ENCODE measurements at places on chromosomes 16 and 17. TPM values are rescaled to one million over a fixed set of nuclear protein-coding genes. Genes with fewer than 3 reads are reported as not detected.
A peak's percentile ranks its signal among the peaks of the same experiment; 100 is the strongest.

DNA sequence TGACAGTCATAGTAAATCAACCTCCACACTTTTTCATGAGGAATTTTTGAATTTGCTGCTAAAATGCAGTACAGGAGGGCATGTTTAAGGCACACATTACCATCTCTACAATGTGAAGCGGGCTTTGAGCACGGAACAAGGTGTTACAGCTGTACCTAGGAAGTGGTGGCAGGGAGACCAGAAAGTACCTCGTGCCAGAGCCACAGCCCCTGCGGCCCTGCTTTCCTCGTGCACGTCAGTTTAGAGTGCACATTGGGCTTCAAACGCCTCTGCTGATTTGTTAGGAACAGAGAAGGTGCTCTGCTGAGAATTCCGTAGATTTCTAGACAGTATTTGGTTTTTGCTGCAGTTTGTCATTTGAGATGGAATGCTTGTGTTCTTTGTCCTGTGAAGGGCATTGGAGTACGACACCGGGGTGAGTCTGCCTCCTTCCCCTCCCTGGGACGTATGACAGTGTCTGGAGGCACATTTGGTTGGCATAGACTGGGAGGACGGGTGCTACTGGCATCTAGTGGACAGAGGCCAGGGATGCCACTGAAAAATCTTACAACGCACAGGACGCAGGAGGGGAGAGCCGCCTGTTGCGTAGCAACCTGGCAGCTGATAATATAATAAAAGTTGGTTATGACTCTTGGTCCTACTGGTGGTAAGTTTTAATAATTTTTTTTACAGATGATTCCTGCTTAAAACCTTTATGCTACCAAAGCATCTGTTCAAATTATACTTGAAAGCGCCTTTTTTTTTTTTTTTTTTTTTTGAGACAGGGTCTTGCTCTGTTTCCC, 9.1 kb downstream of the FOXK2 start:
- no peaks in the 10 kb centered on the region for H3K27me3 ChIP-seq
- DNase-seq = peak; percentile 62
- H3K36me3 ChIP-seq = no peaks in the 10 kb centered on the region

DNA sequence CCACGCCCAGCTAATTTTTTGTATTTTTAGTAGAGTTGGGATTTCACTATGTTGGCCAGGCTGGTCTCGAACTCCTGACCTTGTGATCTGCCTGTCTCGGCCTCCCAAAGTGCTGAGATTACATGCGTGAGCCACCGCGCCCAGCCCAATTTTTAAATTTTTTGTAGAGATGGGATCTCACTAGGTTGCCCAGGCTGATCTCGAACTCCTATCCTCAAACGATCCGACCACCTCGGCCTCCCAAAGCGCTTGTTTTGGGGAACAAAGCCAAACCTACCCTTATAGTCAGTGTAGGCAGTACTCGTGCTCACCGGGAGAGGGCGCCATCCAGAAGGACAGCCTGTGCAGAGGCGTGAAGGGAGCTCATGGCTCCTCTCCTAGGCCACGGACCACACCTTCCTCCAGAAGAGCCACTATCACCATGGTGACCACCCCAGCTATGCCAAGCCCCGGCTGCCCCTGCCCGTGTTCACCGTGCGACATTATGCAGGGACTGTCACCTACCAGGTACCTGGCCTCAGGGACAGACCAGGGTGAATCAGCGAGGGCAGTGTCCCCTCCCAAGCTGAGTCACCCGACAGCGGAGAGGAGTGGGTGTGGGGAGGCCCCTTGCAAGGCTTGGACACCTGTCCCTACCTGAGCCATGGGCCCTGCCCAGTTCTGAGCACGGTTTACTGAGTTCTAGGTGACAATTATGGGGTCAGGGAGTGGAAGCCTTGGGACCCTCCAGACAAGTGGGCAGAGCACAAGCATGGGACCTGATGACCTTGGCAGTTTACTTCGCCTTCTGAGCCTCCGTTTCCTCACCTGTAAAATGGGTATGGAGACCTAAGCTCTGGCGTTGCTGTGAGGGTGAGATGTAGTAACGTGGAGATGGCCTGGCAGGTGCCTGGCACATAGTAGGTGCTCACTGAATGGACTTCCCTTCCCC, 13.7 kb downstream of the MYO15B start:
- no peaks in the 10 kb centered on the region for H3K4me1 ChIP-seq
- DNase-seq = peak; percentile 33
- H3K27me3 ChIP-seq = no peaks in the 10 kb centered on the region
- H3K36me3 ChIP-seq = no peaks in the 10 kb centered on the region
- no peak overlapping the region for H3K27ac ChIP-seq

GRCh38 chr16:1102921-1103635, 7.0 kb upstream of the C1QTNF8 start:
- peak overlapping the region; percentile 39 for H3K4me3 ChIP-seq
- H3K4me1 ChIP-seq = peaks cover 37% of the 10 kb centered on the region
- no peak overlapping the region for H3K27ac ChIP-seq
- no peaks in the 10 kb centered on the region for H3K36me3 ChIP-seq
- no peak for DNase-seq

- H3K27ac ChIP-seq = no peak overlapping the region
- peak; percentile 36 for DNase-seq
Observed at GRCh38 chr16:13866073-13866472, 53.9 kb upstream of the ERCC4 start.

GRCh38 chr17:21397341-21398190, 21.4 kb downstream of the KCNJ12 start:
- H3K36me3 ChIP-seq = no peaks in the 10 kb centered on the region
- no peaks in the 10 kb centered on the region for H3K27me3 ChIP-seq
- H3K4me1 ChIP-seq = peaks cover 12% of the 10 kb centered on the region
- no peak overlapping the region for H3K4me3 ChIP-seq
- DNase-seq = no peak
- no peak overlapping the region for H3K27ac ChIP-seq

DNA sequence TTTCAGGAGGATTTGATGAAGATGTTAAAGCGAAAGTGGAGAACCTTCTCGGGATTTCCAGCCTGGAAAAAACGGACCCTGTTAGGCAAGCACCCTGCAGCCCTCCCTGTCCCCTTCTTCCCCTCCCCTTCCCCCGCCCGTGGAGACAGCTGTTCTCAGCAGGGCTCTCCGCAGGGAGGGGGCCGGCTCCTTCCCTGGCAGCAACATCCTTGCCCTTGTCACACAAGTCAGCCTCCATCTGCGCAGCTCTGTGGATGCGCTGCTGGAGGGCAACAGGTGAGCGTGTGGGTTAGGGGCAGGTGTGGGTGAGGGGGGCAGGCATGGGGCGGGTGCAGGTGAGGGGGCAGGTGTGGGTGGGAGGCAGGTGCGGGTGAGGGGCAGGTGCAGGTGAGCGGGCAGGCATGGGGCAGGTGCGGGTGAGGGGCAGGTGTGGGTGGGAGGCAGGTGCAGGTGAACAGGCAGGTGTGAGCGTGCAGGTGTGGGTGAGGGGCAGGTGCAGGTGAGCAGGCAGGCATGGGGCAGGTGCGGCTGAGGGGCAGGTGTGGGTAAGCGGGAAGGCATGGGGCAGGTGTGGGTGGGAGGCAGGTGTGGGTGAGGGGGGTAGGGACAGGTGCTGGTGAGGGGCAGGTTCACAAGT, 9.4 kb downstream of the CYBC1 start:
- H3K4me1 ChIP-seq = peaks cover 11% of the 10 kb centered on the region
- no peaks in the 10 kb centered on the region for H3K36me3 ChIP-seq
- H3K27ac ChIP-seq = no peak overlapping the region
- H3K27me3 ChIP-seq = no peaks in the 10 kb centered on the region
- no peak overlapping the region for H3K4me3 ChIP-seq

DNA sequence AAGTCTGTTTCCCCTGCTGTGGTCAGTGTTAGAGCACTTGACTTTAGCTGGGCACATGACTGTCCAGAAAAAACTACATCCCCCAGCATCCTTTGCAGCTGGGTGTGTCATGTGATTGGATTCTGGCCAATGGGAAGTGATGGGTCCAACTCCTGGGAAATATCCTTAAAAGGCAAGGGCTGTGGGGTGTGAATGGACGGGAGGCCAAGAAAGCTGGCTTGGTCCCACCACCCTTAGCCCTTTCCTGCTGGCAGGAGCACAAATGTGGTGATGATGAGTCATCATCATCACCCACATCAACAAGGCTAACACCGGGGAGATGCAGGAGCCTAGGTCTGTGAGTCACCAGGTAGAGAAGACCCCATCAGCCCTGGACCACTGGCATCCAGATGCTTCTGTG, 341.7 kb downstream of the C16orf95 start:
- H3K27ac ChIP-seq = no peak overlapping the region
- no peaks in the 10 kb centered on the region for H3K36me3 ChIP-seq
- no peaks in the 10 kb centered on the region for H3K4me1 ChIP-seq
- no peak for DNase-seq
- H3K4me3 ChIP-seq = no peak overlapping the region

- no peaks in the 10 kb centered on the region for H3K4me1 ChIP-seq
- no peak overlapping the region for H3K4me3 ChIP-seq
- no peak overlapping the region for H3K27ac ChIP-seq
- no peaks in the 10 kb centered on the region for H3K27me3 ChIP-seq
- H3K36me3 ChIP-seq = no peaks in the 10 kb centered on the region
- no peak for DNase-seq
Observed at GRCh38 chr17:76641501-76641900, 2.1 kb downstream of the ST6GALNAC1 start.

DNA sequence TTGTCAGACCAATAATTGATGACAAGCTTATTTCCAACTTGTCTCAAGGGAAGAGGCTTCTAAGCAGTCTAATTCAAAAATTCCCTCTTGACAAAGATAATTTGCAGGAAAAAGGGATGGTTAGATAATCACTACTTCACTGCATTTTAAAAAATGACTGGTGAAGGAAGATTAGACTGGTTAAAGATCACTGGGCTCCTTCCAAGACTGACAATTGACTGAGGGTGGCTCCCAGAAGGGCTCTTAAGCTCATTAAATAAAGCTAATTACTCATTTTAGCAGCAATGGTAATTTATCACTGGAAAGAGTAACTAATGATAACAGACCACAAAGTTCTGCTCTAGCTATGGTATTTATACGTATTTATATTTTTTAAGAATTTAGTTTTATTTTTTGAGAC, 4.4 kb upstream of the HEATR3 start:
- no peaks in the 10 kb centered on the region for H3K27me3 ChIP-seq
- DNase-seq = no peak

GRCh38 chr17:68566442-68566738, 34.8 kb downstream of the FAM20A start:
- no peak overlapping the region for H3K27ac ChIP-seq
- no peak for DNase-seq
- H3K4me1 ChIP-seq = no peaks in the 10 kb centered on the region
- no peaks in the 10 kb centered on the region for H3K27me3 ChIP-seq

- peaks cover 3% of the 10 kb centered on the region for H3K36me3 ChIP-seq
- peak overlapping the region; percentile 95 for H3K27ac ChIP-seq
- no peaks in the 10 kb centered on the region for H3K27me3 ChIP-seq
Observed at GRCh38 chr17:57874434-57875289, 24.8 kb upstream of the MRPS23 start.

GRCh38 chr16:31476303-31477219, 4.6 kb downstream of the TGFB1I1 start:
- no peaks in the 10 kb centered on the region for H3K27me3 ChIP-seq
- H3K4me3 ChIP-seq = peak overlapping the region; percentile 45
- no peak for DNase-seq
- peak overlapping the region; percentile 60 for H3K27ac ChIP-seq
- peaks cover 6% of the 10 kb centered on the region for H3K4me1 ChIP-seq

GRCh38 chr16:7839568-7839967, 506.9 kb downstream of the RBFOX1 start:
- no peaks in the 10 kb centered on the region for H3K27me3 ChIP-seq
- no peaks in the 10 kb centered on the region for H3K36me3 ChIP-seq
- no peak overlapping the region for H3K4me3 ChIP-seq
- no peak overlapping the region for H3K27ac ChIP-seq
- DNase-seq = no peak

DNA sequence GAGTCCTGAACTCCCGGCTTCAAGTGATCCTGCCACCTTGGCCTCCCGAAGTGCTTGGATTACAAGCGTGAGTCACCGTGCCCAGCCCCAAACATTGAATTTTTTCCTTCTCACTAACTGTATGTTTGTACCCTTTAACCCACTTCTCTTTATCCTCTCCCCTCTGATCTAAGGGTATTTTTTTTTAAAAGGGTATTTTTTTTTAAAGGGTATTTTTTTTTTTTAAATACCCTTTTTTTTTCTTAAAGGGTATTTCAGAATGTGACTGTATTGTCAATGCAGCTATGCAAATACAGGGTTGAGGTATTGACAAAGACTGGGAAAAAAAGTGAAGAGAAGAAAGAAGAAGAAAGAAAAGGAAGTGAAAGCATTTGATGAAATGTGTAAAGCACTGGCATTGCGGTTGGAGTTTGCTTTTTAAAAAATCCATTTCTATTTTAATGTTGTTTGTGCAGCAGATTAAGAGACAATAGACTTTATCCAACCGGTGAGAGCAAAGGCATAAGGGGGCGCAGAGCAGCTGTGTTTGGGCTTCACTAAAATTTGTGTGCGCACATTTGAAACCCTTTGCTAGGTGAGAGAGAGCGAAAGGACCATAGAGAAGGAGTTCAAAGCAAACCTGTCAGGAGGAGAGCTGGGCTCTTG, 42.4 kb downstream of the SYT17 start:
- no peak overlapping the region for H3K27ac ChIP-seq
- no peaks in the 10 kb centered on the region for H3K4me1 ChIP-seq
- no peak for DNase-seq

DNA sequence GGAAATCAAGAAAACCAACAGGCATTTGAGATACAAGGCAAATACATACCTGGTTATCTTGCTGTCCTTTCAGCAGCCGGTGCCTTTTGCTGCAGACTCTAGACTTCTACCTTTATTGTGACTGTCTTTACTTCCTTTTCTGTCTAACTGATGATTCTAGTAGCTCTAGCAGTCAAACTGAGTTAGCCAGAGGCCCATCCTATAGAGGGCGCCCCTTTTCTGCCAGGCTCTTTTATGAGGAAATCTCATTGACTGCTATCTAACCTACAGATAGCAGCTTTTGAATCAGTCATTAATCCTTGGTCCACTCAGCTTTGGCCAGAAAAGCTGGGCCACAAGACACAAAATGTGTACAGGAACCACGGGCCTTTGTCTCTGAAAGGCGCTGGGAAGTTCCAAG, 87.5 kb upstream of the WSB1 start:
- no peaks in the 10 kb centered on the region for H3K27me3 ChIP-seq
- no peak overlapping the region for H3K4me3 ChIP-seq
- H3K4me1 ChIP-seq = peaks cover 5% of the 10 kb centered on the region
- H3K36me3 ChIP-seq = no peaks in the 10 kb centered on the region

The ACAP1 gene
- total RNA-seq = 2.7 TPM

The OMG gene
- total RNA-seq = not detected

The TNFRSF17 gene
- not detected for total RNA-seq

The GPR179 gene
- 0.03 TPM for total RNA-seq

The ZNF287 gene
- total RNA-seq = 12.3 TPM

The ARHGAP23 gene
- total RNA-seq = 33.0 TPM

The CRYBA1 gene
- not detected for total RNA-seq

The KRTAP9-8 gene
- total RNA-seq = not detected

The AKTIP gene
- 26.1 TPM for total RNA-seq

The TBL3 gene
- 42.4 TPM for total RNA-seq

All from Panc1 (cell line).